Stimulated activated CD8-positive, alpha-beta memory T cell treated with anti-CD3 and anti-CD28 coated beads, Interleukin-2, amount 100 ng/mL, for 1 hour (primary cell): ENCODE measurements at places on chromosomes 1 and 21.

- no peak for DNase-seq
Observed at GRCh38 chr1:149846593-149847466, 52.5 kb upstream of the BOLA1 start.

GRCh38 chr1:209691237-209691636 lies 13.4 kb upstream of the HSD11B1 start:
- no peak for DNase-seq

GRCh38 chr1:82264802-82265201 lies 464.1 kb downstream of the ADGRL2 start:
- DNase-seq: no peak

DNA sequence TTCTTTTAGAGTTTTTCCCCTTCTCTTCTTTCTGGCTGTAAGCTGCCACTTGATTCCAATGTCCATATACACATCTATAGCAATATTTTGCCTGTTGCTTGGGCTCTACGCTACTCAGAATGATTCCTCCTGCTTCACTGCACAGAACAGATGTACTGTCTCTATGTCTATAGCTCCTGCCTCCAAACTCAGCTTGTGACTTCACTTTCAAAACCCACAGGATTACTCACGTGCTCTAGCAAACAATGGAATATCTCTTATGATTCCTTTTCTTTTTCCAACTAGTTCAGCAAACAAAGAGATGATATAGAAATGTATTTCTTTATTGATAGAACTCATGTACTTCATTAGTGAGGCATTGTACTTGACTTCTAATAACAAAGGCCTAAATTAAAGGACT lies 80.5 kb upstream of the SOX13 start:
- no peak for DNase-seq
